ENCODE measurements at places on chromosomes 12 and 14.

GRCh38 chr14:64868379-64868778 lies 11.3 kb downstream of the SPTB start:
- no peak for DNase-seq

DNA sequence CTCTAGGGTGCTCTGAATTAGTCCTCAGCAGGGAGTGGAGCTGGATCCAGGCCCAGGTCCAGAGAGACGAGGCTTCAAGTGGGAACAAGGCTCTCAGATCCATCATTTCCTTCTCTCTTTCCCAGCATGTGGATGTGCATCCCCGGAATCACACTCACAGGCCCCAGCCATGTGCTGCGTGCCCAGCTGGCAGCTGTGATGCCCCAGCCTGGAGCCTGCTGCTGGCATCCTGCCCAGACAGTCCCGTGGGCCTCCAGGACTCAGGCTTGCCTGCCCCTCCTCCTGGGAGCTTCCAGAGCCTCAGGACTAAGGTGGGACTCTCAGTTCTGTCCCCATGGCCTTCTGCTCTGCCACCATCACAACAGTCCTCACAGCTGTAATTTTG lies 6.2 kb upstream of the KRT84 start:
- peak; percentile 63 for DNase-seq

DNA sequence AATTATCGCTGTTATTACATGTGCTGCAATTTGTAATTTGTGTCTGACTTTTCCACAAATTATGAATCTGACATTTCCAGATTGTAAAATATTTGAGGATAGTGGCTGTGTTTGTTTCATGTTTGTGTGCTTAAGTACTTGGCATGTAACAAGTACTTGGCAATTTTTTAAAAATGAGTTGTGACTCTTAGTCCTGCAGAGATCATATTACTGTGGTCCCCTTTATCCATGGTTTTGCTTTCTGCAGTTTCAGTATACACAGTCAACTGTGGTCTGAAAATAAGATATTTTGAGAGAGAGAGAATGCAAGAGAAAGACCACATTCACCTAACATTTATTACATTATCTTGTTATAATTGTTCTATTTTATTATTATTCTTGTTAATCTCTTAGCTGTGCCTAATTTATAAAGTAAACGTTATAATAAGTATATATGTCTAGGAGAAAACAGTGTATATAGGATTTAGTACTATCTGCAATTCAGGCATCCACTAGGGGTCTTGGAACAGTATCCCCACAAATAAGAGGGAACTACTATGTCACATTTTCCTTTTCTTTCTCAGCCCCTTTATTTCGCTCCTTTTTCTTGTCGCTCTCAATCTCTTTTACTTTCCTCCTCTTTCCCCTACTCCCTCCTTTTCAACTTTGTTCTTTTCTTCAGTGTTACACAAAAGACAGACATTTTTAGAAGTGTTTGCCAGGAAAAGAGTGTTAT lies 176.1 kb downstream of the FUT8 start:
- no peak for DNase-seq

- DNase-seq, result no peak
Measured at GRCh38 chr14:71618047-71618446, 314.2 kb upstream of the RGS6 start.

DNA sequence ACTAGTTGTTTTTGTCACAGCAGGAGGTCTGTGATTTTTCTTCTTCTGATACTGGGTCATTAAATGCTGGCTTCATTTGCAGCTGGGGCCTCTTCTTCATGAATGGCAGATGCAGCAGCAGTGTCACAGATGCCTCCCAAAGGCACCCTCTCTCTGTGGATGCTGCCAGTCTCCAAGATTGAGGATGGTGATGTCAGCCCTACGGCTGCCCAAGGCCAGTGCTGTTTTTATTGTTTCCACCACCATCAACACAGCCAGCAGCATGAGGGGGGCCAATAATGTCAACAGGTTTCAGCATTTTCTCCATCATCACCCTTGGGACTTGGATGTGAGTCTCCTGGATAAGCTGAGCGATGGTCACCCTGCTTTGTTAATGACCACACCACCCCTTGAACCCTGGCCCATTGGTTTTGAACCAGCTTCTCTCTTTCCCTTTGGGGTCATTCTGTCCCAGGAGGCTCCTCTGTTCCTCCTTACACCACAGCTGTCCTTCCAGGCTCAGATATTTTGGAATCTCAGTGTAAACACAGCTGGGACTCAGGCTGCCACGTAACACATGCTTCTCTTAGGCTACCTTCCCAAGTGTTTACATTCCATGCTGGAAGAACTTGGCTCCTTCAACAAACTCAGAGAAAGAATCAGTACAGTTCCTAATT lies 151.7 kb upstream of the DDHD1 start:
- no peak for DNase-seq

All from spleen (tissue), 13 donors.